ENCODE measurements at places on chromosomes 4 and X. TPM values are rescaled to one million over a fixed set of nuclear protein-coding genes. Genes with fewer than 3 reads are reported as not detected.

KIF4A gene
- total RNA-seq, result 14.6 TPM

VCX3A gene
- not detected for total RNA-seq

EGFL6 gene
- 2.4 TPM for total RNA-seq

CXCL5 gene
- total RNA-seq, result 0.24 TPM

ALAS2 gene
- 16.9 TPM for total RNA-seq

NXF2B gene
- not detected for total RNA-seq

GRIA2 gene
- 0.38 TPM for total RNA-seq

RAI2 gene
- 1.8 TPM for total RNA-seq

FHIP1A gene
- 3.6 TPM for total RNA-seq

KLHL8 gene
- total RNA-seq, result 9.1 TPM

AADAT gene
- total RNA-seq, result 1.7 TPM

ZNF595 gene
- total RNA-seq, result 15.4 TPM

XPNPEP2 gene
- 0.90 TPM for total RNA-seq

DYNLT3 gene
- total RNA-seq, result 10.4 TPM

KLHL15 gene
- total RNA-seq, result 10.6 TPM

MCF2 gene
- total RNA-seq, result 0.33 TPM

EGF gene
- total RNA-seq, result 0.19 TPM

BEND2 gene
- not detected for total RNA-seq

ARMCX1 gene
- total RNA-seq, result 11.0 TPM

MED12 gene
- 11.0 TPM for total RNA-seq

CHRDL1 gene
- 3.3 TPM for total RNA-seq

CD99 gene
- total RNA-seq, result 527 TPM

SLC25A53 gene
- total RNA-seq, result 6.1 TPM

FAM149A gene
- 3.8 TPM for total RNA-seq

PCSK1N gene
- 0.33 TPM for total RNA-seq

EFHC2 gene
- 0.80 TPM for total RNA-seq

APLN gene
- total RNA-seq, result 0.90 TPM

RADX gene
- 1.2 TPM for total RNA-seq

GALNTL6 gene
- 0.05 TPM for total RNA-seq

MAGEB18 gene
- total RNA-seq, result not detected

FGF16 gene
- total RNA-seq, result not detected

TLR2 gene
- 6.7 TPM for total RNA-seq

FAM47A gene
- total RNA-seq, result not detected

VBP1 gene
- total RNA-seq, result 82.3 TPM

WFS1 gene
- 1.5 TPM for total RNA-seq

RNF128 gene
- total RNA-seq, result 0.90 TPM

ARHGEF38 gene
- 0.24 TPM for total RNA-seq

RTL9 gene
- total RNA-seq, result 0.09 TPM

SPIN2A gene
- total RNA-seq, result 0.66 TPM

PARM1 gene
- 27.2 TPM for total RNA-seq

C4orf51 gene
- total RNA-seq, result not detected

CPE gene
- 52.3 TPM for total RNA-seq

UBE2A gene
- total RNA-seq, result 26.7 TPM

HEPH gene
- total RNA-seq, result 2.4 TPM

ADH1A gene
- 0.19 TPM for total RNA-seq

PNMA6F gene
- total RNA-seq, result under 0.01 TPM

CMC4 gene
- total RNA-seq, result 9.0 TPM

IDUA gene
- 12.6 TPM for total RNA-seq

Data from thymus (tissue), 14 donors.